ENCODE measurements at places on chromosomes 3 and 15.

DNA sequence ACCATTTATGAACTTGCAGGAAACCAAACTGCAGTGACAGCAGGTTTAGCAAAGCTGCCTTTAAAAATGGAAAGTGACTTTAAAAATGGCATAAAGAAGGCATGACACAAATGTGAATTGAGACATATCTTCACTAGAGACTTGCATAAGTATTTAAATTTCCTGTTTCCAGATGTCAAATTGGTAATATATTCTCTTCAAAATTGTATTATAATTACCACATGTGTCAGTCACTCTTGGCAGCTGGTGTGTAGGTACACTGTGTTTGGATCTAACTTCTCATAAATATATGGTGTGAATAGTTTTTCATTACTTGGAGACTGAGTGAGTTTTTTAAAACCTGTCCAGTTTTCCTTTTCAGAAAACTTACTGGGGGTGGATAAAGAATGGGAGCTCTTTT lies 636.2 kb upstream of the SGO1 start:
- DNase-seq, result no peak

- peak; percentile 60 for DNase-seq
Observed at GRCh38 chr15:77507143-77507897, 86.6 kb downstream of the HMG20A start.

DNA sequence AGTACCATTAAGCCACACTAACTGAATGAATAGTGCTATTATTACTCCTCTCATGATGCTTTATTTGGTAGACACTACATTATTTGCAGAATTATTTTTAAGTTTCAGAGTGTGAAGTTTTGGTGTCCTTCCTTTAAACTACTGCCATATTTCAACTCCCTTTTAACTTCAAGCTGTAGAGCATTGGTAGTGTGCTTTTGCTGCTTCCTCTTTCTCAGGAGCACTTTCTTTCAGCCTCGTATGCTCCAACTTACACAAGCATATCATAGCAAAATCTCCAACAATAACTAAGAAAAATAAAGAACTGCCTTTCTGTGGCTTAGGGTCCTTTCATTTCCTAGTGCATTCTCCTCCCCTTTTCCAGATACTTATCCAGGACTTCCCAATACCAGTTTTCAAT lies 476.4 kb upstream of the AGTR1 start:
- no peak for DNase-seq

GRCh38 chr3:341998-342397 lies 145.4 kb downstream of the CHL1 start:
- no peak for DNase-seq

DNA sequence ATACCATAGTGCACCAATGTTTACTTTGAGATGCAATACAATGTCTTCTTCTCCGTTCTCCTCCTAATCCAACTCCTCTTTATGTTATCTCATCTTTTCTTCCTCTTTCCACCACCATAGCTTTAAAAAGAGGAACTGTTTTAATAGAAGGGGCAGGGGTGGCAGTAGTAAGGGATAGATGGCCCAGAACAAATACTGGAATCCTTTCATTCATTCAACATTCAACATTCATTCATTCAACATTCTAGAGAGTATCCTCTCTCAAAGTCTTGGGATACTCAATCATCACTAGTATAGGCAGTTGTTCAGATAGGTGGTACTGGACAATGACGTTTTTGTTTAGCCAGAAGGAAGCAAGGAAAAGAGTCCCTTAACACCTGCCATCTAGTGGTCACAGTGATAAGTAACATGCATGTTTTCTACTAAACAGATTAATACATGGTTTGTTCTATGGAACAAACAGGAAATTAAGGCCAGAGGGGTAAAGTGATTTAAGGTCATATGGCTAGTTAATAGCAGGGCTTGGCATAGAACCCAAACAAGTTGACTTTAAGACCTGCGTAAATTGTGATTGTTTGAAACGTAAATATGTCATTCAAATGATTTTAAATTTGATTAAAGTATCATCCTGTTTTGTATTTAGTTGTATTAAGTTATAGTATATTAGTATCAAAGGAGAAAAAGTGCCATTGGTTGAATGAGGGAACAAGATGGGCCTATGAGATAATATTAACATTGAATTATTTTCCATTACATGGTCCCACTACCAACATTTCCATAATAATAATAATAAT lies 26.9 kb upstream of the EHHADH start:
- DNase-seq, result peak; percentile 74

- DNase-seq, result no peak
Observed at GRCh38 chr15:50484781-50485180, 60.6 kb downstream of the USP8 start.

DNA sequence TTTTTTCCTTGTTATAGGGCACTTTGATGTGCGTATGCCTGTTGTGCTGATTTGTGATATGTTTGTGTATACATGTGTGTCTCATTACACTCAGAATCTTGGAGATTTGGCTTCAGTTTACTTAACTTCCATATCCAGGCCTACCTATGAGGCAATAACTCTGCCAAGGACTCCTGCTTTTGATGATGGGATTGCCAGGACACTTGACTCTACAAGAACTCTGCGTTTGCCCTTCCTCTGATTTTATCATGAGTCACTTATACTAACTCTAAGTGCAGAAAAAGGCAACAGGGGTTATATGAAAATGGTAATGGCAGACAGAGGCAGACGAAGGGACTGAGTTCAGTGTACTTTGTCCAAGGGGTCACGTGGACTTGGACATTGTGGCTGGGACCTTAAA lies 33.6 kb downstream of the MCTP2 start:
- peak; percentile 61 for DNase-seq

- DNase-seq, result no peak
Observed at GRCh38 chr15:25877681-25878080, 14.6 kb upstream of the ATP10A start.

GRCh38 chr3:107328069-107328468 lies 49.2 kb upstream of the CCDC54 start:
- no peak for DNase-seq

DNA sequence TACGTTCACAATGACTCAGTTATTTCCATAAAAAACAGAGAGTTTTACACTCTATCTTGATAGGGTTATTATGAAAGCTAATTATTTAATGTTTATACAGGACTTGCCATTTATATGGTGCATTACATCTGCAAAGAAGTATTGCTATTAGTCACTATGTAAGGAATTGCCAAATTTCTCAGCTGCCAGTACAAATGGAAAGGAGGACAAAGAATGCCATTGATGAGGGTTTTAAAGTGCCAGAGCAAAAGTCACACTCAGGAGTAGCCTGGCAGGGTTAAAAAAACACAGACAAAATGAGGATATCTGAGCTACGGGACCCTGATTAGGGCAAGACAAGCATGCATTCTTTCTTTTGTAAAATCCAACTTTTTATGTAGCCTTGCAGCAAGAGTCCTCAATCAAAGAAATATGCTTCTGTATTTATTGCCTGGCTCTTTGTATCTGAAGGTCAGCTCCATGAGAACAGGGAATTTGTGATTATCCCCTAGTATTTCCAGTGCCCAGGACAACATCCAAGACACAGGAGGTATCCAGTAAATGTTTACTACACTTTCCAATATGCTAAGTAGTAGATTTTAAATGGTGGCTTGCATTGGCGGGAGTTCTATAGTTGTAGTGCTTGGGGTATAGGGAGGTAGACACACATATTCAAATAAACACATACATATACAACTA lies 1013.6 kb downstream of the ROBO1 start:
- DNase-seq, result peak; percentile 69

DNA sequence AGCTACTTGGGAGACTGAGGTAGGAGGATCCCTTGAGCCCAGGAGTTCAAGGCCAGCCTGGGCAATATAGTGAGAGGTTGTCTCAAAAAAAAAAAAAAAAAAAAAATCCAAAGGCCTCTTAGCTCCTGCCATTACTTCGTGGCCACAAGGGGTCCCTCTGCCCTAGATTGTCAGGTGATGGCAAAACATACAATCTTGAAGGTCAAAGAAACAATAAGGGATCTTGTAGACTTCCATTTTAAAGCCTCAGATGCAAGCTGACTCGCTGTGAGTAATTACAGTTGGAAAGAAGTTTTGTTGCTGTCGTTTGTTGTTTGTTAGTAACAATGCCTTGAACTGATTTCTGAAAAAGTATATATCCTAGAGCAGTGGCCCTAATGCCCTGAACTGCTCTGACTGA lies 55.9 kb upstream of the PLCL2 start:
- peak; percentile 83 for DNase-seq

DNA sequence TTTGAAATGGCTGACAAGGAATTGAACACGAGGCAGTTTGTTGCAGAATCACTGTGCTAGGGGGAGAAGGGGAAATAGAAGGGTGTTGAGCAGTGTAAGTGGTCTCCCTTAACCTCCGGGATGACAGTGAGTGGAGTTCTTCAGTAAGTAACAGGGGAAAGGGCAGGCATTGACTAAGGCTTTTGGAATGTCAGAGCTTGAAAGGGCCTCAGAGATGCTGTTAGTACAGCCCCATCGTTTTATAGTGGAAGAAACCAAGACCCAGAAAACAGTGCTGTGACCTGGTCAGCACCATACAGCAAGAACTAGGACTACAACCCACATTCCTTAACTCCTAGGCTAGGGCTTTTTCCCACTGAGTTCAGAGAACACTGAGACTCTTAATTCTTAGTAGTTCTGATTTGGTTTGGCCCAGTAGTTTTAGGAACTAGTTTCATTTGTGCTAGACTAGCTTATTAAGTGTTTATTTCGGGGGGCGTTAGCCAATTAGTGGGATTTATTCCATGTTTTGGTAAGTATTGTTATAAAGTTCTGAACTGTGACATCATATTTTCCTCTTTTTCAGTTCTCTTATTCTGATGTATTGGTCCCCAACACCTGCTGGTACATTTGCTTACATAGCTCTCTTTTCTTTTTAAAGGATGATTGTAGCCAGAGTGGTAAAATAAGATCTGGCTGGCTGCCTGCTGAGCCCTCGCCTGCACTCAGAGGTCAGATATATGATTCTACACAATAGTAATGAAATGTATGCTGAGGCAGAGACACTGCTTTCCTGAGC lies 34.2 kb downstream of the RAB11A start:
- DNase-seq, result peak; percentile 38

DNA sequence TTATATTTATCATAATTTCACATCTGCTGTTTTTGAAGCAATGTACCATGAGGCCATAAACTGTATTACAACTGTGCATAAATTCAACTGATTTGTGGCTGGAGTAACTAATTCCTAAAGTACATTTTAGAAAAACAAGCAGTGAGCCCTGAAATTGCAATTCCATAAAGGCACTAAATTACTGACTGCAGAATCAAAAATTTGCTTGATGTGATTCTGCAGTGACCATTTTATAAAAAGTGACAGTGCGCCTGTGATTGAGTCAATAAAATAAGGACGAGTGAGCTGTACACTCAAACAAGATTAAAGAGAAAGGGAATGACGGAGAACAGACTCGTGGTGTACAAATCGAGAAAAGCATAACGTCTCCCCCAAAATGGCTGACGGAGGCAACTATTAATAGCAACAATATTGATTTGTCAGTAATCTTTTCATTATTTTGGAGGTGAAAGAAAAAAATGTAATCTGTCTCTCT lies 121.4 kb upstream of the MEIS2 start:
- DNase-seq, result no peak

DNA sequence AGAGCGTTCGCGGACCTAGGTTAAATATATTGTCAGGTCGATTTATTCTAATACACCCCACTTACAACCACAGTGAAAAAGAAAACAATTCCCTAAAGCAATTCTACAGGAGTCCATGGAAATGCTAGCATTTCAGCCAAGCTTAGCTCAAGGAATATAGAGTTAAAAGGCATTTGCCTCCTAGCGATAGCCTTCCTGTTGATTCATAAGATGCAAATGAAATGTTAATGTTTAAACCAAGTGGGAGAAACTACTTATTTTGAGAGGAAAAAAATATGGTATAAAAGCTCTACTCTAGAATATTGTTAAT lies 1.7 kb upstream of the ALCAM start:
- no peak for DNase-seq

DNA sequence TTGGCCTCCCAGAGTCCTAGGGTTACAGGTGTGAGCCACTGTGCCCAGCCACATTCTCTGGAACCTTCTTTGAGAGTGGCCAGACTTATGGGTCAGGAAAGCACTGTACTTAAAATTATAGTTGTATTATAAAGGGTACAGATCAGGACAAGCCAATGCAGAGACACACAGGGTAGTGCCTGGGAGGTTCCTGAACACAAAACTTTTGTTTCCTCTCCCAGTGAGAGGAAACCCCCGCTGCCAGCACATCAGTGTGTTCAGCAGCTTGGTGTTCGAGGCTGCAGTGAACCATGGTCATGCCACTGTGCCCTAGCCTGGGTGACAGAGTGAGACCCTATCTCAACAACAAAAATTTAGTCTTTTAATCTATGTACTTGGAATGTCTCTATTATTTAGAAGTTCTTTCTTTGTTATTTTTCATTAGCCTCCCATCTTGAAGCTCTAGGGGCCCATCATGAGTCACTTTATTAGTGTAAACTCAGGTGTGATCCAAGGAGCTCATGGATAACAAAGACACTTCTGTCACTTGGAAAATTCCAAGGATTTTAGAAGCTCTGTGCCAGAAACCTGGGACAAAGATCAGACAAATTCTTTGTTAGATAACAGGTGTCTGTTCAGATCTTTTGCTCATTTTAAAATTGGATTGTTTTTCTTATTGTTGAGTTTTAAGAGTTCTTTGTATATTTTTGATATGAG lies 7.8 kb downstream of the BLOC1S6 start:
- DNase-seq, result no peak

GRCh38 chr3:136670166-136670565 lies 82.0 kb downstream of the STAG1 start:
- DNase-seq, result no peak

DNA sequence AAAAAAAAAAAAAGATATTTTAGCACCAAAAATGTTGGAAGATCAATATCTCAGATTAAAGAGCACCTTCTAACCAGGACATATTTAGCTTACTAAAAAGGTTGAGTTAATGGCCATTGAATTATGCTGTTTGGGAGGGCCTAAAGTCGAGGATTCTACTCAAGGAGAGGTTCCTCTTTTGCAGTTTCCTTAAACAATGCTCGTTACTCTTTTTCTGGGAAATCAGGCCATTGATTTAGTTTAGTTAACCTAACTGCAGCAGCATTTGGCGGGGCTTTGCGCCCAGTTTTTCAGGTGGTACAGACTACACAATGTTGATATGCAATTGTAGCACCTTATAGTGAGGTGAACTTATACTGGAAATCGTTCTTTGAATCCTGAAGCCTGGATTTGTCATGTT lies 6.8 kb downstream of the ABHD2 start:
- DNase-seq, result no peak

- DNase-seq, result peak; percentile 89
Observed at GRCh38 chr15:35308802-35309201, 223.7 kb upstream of the NANOGP8 start.

GRCh38 chr3:141523615-141524375 lies 37.0 kb downstream of the RASA2 start:
- DNase-seq, result no peak

DNA sequence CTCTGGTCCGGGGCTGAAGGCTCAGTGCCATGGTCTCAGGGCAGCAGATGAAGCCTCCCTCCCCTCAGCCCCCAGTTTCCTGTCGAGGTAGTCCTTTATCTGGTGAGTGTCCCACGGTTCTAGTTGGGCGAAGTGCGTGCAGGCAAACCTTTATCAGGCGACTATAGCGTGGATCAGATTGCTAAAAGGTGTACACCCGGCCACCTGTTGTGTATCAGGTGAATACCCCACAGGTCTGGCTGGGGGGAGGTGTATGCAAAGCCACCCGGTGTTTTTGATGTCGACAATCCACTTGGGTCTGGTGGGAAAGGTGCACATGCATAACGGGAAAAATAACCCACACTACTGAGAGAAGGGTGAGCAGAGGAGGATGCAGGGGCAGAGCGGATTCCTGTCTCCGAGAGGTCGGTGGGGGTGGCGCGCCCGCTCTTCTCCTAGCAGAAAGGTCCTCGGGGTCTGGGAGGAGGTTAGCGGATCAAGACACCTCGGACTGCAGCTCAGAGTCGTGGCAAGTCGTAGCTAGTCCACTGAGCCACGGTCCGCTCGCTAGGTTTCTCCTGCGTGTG lies 507 bp downstream of the SLC12A6 start:
- DNase-seq, result no peak
